HuH-7.5 (cell line): ENCODE measurements at places on chromosomes 5 and 9.

GRCh38 chr9:85553475-85553874 lies 188.3 kb downstream of the AGTPBP1 start:
- DNase-seq, result no peak

DNA sequence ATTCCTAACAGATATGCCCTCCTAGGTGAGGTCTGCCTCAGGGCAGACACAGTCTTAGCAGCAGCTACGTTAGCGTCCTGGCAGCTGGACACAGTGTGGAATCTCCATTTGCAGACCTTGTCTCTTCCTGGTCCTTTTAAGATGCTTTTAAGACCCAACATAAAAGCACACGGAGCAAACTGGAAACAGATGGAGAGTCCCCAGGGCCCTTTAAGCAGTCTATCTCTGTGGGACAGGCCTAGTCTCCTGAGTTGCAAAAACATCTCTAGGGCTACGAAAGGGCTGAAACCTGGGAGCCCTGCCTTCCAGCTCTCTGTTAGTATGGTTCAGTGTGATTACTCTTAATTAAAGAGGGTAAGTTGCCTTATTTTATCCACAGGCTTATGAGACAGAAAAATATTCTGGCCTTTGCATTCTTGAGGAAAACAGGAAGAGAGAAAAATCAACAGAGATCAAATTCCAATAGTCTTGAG lies 66.0 kb upstream of the GNA14 start:
- no peak for DNase-seq

GRCh38 chr5:143275512-143276363 lies 127.7 kb downstream of the NR3C1 start:
- DNase-seq, result no peak

DNA sequence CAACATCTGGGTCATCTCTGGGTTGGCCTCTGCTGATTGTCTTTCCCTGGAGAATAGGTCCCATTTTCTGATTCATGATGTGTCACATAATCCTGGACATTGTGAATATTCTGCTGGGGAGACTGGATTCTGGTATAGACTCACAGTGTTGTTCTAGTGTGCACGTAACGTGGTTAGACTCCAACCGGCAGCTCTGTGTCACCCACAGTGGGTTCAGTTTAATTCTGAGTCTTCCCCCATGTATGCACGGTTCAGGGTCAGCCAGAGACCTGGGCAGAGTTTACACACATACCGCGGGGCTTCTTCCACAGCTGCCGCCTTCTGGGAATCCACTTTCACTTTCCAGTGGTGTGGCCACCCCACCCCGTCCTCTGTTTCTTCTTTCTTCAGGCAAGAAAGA lies 38.0 kb upstream of the LRRC14B start:
- DNase-seq, result no peak

DNA sequence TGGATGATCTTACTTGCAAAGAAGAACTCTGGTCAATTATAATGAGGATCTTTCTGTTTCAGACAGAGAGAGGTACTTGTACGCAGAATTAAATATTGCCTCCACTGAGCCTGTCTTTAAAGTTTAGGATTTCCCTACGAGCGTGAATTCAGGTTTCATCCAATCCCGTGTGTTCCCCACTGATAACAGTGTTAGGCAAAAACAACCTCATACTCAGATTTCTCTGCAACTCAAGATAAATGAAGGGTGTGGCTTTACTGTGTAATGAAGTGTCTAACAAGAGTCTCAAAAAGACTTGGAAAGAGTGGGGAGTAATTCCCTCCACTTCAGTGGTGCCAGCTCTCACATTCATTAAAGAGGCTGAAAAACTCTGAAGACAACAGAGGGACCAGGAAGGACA lies 53.2 kb upstream of the ACO1 start:
- DNase-seq, result no peak

DNA sequence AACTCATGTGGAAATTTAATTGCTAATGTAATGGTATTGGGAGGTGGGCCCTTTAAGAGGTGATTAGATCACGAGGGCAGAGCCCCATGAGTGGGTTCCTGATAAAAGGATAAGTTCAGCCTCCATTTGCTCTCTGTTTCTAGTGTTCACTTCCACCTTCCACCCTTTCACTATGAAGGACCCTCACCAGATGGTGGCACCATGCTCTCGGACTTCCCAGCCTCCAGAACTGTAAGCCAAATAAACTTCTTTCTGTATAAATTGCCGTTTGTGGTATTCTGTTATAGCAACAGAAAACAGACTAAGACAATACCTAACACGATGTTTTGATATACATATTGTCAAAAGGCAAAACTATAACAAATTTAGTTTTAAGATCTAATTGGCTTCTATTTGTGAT lies 166.2 kb downstream of the DEPDC1B start:
- no peak for DNase-seq

DNA sequence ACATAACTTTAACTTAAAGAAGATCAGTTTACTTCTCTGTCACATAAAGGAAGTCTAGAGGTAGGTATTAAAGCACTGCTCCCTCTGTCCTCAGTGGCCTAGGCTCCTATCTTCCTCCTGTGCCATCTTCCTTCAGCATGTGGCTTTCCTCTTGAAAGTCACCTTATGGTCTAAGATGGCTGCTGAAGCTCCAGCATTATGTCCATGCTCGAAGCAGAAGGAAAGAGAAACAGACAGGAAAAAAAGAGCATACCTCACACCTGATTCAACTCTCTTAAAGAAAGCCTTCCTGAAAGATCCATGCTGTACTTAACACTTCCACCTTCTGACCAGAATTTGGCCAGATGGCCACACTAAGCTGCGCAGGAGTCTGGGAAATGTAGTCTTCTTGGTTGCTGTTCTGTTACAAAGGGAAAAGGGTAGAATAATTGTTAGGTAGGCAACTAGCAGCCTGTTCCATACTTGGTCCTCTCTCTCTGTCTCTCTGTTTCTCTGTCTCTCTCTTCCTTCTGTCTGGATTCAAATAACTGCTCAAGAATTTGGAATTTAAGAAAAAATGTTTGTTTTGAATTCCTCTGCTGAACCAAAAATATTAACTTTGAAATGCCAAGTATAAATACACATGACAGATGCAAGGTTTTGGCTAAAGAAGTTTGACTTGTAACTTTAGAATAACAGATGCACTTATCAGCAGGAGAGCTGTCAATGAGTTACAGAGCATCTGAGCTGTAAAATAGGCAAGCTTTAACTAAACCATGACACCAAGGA lies 16.0 kb downstream of the TMEM174 start:
- DNase-seq, result no peak

- no peak for DNase-seq
Observed at GRCh38 chr5:111227801-111228200, 3.6 kb downstream of the CAMK4 start.

DNA sequence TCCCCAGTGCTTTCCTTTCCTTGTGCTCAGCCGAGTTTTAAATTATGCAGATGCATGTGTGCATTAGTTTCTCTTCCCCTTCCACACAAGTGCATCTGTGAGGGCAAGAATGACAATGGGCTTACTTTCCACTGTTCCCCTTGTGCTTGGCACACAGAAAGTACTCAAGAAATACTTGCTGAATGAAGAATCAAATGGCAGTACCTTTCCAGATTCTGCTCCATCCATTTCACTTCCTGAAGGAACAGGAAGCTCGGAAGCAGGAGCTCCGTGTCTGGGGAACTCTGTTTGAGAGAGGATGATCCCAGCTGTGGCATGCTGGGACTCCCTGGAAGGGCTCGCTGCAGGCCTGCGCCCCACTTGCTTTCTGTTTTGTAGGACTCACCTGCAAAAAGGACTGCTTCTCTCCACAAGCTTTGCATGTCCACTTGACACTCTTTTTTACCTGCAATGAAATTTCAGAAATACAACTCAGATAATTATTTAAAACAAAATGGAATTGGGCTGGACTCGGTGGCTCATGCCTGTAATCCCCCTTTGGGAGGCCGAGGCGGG lies 5.5 kb downstream of the MRNIP start:
- DNase-seq, result no peak

GRCh38 chr9:95980262-95981125 lies 105.0 kb downstream of the ERCC6L2 start:
- DNase-seq, result no peak

DNA sequence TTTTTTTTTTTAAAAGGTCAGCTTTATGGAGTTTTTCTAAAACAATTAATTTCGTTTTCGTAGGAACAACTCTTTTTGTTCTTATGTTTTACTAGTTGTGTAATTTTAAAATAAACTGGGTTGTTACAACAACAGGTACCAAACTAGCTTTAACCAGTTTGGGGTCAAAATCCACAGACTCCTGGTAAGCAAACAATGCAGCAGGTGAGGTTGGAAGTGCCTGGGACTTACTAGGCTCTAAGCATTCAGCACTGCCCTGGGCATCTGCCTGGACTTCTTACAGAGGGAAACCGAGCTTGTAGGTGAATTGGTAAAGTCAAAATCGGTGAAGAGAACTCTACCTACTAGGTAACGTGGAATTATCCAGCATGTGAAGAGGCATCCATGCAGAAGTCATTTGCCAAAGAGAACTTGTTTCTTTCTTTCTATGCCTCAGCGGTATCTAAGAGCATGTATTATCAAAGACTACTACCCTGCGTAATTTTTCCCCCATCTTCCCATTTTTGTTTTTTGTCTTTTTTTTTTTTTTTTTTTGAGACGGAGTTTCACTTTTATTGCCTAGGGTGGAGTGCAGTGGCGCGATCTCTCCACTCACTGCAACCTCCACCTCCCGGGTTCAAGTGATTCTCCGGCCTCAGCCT lies 145.4 kb downstream of the KCTD16 start:
- no peak for DNase-seq

DNA sequence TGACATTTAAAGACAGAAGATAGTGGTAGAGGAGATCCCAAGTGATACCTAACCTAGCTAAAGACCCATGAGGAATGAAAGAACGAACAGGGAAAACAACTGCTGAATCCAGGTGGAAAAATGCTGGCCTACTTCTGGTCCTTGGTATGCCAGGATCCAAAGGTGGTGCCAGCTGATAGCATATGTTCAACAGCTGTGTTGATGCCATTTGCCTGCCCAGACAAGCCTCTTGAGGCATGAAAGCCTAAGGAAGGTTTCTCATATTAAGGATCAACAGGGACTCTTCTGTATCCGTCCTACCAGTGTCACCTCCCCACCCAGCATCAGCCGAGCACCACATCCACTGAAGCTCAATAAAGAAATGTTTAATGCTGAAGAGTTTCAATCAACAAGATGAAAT lies 225.7 kb upstream of the DMRT1 start:
- DNase-seq, result no peak

- peak; percentile 69 for DNase-seq
Observed at GRCh38 chr9:86034863-86035734, 64.3 kb downstream of the GOLM1 start.

DNA sequence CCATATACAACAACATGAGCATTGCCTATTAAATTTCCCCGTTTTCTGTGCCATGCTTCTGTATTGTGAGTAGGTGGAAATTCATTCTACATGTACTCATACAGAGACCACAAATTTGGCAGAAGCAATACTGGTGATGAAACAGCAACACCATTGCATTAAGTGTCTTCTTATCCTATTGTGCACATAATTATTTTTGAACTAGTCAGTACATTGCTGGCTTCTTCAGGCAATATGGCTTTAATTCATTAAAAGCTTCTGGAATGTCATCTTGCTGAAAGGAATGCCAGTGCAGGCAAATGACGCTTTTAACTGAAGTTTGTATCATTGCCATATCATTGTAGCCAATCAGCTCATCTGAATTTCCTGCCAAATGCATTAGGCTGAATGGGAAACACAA lies 82.6 kb downstream of the KIAA1958 start:
- no peak for DNase-seq

DNA sequence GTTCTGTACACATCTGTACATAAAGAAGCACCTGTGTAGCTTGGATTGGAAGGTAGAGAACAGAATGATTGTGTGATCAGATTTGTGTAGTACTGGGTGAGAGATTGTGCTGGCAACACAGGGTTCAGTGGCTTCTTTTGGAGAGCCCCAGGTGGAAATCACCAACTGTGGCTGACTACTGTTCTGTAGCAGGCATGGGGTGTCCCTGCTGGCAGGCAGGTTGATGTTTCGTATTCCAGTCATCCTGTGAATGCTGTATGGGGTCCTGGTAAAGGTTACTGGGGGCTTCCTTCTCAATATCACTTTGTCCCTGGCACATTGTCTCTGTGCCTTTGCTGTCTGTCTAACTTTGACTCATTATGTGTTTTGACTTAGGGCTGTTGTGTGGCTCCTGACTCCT lies 5.3 kb downstream of the ASPN start:
- DNase-seq, result no peak

GRCh38 chr5:125083981-125084380 lies 337.5 kb upstream of the ZNF608 start:
- DNase-seq, result no peak

DNA sequence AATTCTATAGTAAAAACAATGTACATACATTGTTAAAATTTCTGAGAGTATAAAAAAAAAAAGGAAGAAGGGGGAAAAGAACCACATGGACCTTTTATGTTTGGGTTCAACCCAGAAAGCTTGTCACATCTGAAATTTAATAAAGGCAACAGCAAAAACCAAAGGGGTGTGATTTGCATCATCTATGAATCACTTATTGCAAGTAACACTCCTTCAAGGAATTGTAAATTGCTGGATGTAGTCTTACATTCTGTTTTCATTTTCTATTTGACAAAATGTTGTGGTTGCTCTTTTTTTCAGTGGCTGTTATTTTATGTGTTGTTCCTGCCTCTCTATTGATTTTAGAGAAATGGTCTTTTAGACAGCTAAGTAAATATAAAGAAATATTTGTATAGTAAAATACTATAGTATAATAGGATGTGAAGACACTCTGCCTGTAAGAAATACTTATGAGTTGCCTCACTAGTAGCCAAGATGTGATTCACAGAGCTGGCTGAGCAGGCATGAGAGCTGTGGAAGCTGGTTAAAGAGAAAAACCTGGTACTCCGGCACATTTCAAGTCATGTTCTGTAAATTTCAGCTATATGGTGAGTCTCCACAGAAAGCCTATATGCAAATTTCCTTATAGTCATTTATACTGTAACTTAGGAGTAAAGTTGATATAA lies 131.1 kb upstream of the CNTLN start:
- DNase-seq, result no peak

DNA sequence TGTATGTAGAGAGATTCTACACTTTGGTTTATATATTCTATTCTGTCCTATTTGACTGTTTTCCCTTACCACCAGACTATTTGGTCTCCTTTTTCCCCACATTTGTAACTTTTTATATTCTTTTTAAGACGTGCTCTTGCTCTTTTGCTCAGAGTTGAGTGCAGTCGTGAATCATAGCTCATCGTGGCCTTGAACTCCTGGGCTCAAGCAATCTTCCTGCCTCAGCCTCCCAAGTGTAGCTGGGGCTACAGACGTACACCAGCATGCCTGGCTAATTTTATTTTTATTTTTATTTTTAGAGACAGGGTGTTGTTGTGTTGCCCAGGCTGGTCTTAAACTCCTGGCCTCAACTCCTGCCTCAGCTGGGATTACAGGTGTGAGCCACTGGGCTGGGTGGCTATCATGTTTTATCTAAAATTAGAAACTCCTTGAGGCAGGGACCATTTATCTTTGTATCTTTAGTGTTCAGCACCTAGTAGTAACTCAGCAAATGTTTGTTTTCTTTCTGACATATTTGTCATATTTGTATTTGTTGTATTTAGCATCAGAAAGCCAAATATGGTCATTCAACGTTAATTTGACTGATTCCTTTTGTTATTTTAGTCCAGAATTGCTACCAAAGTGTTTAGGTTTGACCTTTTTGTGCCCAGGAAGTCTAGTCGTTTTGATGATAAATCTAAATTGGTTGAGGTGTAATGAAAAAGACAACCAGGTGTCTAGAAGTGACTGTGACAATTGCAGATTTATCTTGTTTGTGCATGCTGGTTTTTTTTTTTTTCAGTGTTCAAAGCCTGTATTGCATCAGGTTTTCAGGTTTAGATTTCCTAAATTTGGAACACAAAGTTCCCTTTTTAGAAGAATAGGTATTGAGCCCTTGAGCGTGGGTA lies 44.3 kb downstream of the ERBIN start:
- no peak for DNase-seq
